ENCODE measurements at places on chromosomes 12 and 14. TPM values are rescaled to one million over a fixed set of nuclear protein-coding genes. Genes with fewer than 3 reads are reported as not detected.

DNA sequence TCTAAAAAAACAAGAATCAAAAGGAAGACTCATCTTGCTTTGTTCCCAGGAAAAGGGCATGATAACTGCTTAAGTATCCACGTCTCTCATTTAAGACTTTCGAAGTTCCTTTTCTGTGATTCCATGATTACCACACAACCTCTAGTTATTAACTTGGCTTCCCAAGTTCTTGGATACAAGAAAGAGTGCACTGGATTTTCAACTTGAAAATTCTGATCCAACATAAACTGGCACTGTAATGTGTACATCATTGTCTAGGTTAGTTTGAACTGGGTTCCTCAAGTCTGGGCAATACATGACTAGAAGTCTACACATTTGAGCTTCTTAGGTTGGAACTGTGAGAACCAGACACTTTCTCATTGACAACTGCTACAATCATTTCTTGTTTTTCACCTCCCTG lies 1.6 kb downstream of the KLHL28 start:
- peak; percentile 18 for DNase-seq

- DNase-seq: peak; percentile 77
Observed at GRCh38 chr14:51873221-51873893, 12.9 kb downstream of the GNG2 start.

ERGIC2 gene
- total RNA-seq: 54.4 TPM

DNA sequence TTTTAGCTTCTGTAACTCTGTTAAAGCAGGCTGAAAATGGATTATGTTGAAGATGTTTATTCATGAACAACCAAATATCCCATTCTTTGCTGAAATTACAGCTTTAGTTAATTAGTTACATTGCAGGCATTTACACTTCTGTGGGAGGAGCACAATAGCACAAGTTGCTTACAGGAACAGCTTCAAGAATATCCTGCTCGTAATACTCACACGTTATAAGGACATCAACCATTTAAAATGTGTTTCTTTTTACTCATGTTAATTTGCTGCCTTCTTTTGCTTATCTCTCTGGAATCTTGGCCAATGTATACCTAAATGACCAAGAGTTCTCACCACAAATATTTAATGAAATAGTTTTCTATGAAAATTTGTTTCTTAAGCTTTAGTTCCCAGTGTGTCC lies 305.2 kb upstream of the SYT1 start:
- DNase-seq: no peak

GRCh38 chr14:37089410-37089809 lies 83.0 kb downstream of the SLC25A21 start:
- no peak for DNase-seq

ADAMTS20 gene
- total RNA-seq: 4.6 TPM

GYS2 gene
- total RNA-seq: 0.48 TPM

DNA sequence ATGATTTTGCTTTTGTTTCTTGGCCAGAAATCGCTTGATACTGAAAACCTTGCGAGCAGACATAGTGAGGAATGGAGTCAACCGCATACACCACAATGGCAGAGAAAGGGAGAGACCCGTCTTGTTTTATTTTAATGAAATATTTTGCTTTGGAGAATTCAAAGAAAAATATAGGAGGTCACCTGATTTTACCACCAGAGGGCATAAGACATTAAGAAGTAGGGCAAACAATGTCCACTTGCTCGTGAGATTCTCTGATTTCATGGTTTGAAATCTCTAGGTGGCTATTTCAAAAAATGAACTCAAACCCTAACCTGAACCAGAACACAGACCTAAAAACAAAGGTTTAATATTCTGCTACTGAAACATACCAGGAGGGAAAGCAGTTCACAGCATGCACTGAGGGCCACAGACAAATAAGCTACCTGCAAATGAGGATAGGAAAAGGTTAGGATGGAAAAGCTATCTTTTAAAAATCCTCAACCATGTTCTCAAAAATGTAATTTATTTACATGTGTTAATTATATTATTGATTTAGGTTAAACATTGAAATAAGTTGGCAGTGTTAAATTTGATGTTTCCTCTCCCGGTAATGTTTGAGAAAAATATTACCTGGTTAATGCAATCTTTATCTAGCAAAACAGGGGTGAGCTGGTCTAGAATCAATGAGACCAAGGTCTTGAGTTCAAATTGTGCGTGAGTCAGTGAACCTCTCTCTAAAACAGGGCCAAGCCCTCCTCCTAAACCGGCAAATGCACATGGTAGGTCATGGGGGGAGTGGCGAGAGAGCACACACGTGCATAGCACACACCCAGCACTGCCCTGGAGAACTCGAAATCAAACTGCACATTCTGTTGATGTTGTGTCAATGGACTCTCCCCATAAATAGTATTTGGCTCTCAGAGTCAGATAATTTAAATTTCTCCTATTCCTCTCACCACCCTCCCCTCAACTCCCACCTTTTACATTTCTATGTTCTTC lies 12.5 kb downstream of the IFNG-AS1 start:
- DNase-seq: no peak

DNA sequence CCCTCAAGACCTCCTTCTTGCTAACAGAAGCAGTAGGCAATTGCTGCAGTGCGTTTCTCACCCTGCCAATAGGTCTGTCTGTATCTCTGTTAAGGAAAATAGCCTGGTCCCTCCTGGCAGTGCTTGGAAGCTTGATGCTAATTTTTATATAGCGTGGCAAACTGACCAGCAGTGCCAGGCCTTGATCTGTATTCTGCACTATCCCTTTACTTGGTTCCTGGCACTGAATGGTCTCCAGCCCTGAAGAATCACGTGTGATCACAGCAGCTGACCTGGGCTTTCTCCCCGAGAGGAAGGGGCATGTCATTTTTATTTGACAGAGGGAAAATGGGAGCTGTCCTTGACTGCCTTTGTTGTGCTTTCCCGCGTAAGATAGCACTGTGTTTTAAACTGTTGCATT lies 48.7 kb upstream of the TRAF3 start:
- DNase-seq: no peak

DNA sequence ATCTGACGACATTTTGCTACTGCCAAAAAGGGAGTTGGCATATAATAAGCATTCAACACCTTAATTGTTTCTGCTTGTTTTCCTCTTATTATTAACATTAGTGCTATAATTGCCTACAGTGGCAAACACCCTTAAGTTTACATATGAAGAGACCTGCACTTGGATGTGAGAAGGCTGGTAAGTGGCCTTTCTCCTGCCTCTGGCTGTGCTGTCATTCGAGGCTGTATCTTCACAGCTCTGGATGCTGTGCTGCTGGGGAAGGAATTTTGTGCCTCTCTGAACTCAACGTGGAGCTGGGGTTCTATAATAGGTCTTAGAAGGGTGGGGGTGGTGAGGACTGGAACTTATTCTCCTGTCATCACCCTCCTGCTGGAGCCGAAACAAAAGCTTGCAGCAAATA lies 385.9 kb downstream of the EMP1 start:
- no peak for DNase-seq

DNA sequence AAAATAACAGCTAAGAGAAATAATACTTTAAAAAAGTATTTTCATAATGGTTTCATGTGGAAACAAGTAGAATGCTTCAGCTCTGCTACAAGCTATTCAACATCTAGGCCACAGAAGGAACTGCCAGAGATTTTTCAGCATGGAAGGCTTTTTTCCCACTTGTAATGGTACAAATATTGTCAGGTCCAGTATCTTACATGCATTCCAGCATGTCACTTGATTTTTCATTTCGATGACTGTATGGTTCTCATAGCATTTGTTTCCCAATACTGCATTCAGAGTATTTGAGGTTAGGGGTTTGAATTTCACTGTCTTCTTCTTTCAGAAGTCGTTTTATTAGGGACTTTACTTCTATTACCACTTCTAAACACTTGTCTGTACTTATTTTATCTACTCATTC lies 1701.5 kb upstream of the FLRT2 start:
- no peak for DNase-seq

KRT71 gene
- not detected for total RNA-seq

- no peak for DNase-seq
Observed at GRCh38 chr12:104274811-104275210, 28.7 kb upstream of the EID3 start.

GRCh38 chr12:100266585-100266834 lies 369 bp downstream of the DEPDC4 start:
- DNase-seq: no peak

DNA sequence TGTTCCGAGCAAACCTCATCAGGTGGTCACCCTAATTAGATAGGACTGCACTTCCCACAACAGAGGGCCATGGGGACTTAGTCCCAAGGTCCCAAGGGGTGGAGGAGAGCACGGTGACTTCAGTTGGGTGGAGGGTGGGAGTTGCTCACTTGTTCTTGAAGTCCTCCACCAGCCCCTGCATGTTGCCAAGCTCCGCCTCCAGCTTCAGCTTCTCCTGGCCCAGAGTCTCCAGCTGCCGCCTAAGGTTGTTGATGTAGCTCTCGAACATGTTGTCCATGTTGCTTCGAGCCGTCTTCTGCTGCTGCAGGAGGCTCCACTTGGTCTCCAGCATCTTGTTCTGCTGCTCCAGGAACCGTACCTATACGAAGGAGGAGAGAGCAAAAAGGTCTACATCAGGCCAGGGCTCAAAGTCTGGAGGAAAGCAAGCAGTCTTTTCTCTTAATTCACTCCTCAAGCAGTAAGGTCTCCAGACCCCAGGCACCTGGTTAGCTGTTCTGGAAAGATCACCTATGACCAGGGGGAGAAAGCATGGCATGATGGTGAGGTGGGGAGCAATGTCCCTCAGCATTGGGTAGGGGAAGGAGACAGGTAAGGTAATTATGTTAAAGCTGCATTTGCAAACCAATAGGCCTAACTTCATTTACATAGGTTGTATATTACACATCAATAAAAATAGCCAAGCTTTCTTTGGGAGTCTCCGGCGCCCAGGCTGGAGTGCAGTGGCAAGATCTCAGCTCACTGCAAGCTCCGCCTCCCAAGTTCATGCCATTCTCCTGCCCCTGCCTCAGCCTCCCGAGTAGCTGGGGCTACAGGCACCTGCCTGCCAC lies 2.9 kb downstream of the KRT8 start:
- no peak for DNase-seq

GRCh38 chr14:74257078-74257940 lies 18.1 kb downstream of the VSX2 start:
- peak; percentile 15 for DNase-seq

DNA sequence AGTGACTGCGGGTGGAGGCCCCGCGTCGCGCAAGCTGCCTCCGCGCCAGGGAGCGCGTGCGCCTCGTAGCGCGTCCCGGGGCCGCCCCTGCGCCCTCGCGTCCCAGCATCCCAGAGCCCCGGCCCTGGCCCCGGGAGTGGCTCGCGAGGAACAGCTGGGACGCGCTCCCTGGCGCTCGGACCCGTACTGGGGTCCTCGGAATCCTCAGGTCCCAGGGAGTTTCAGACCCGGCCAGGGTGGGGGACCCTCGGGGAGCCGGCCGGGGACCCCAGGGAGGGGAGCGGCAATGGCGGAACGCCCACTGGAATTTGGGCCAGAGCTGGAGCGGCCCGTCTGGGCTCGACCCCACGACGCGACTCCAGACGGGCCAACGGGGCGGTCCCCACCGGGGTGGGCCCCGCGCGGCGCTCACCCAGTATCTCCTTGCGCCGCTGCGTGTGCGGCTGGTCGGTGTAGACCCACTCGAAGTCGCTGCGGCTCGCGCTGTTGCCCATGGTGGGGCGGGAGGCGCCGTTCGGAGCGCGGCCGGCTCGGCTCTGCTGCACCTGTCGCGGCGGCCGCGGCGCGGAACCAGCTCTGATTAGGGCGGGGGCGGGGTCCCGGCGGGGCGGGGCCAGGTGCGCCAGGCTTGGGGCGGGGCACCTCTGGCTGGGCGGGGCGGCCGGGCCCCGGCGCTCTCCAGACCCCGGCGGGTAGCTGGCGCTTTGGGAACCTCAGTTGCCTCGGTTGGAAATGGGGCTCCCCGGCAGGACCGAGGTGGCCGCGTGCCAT lies at the start of gene DEGS2:
DEGS2 (minus strand) TSS at position 552 of the 771 bp plus-strand sequence; CDS start at position 494, 58 bp downstream.
- no peak for DNase-seq

DNA sequence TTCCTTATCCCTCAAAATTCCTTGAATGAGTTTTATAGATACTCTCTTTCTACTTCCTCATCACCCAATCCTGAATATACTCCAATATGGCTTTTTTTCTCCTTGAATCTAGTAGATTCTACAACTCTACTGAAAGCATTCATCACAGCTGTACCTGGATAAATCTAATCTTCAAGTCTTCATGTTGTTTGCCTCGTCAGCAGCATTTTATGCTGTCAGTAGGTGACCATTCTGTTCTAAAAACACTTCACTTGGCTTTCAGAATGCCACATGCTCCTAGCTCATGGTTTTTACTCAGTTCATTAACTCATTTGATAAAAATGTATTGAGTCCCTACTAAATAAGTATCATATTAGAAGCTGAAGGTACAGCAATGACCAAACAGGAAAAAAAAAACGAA lies 113.3 kb downstream of the NOVA1 start:
- DNase-seq: no peak

TFCP2 gene
- total RNA-seq: 10.6 TPM

KLHL33 gene
- total RNA-seq: 6.3 TPM

GRCh38 chr14:104357689-104358527 lies 219.5 kb downstream of the KIF26A start:
- no peak for DNase-seq

DNA sequence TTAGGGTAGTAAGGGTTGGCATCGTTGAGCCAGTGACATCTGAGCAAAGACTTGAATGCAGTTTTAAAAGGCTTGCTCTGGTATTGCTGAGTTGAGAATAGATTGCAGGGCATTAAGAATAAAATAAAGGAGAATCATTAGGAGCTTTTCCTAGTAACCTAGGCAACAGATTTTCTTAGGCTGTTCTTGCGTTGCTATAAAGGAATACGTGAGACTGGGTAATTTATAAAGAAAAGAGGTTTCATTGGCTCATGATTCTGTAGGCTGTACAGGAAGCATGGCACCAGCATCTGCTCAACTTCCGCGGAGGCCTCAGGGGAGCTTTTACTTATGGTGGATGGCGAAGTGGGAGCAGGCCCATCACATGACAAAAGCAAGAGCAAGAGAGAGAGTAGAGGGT lies 97.4 kb downstream of the RAD51B start:
- DNase-seq: no peak

C12orf60 gene
- total RNA-seq: 3.6 TPM

DNA sequence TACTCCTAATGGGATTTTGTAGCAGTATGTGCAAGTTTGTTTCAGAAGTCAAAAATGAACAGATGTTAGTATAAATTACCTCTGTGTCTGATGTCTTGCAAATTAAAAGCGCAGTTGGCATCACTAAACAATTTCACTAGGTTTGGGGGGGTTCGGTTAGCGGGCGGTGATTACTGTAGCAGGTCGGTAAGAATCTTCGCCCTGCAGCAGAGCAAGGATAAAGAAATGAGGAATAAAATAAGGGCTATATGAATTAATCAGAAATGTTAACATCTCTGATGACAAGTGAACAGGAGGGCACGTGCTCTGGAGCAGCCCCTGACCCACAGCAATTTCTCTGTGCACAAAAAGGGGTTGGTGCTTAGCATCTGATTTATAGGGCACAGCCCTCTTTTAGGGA lies 43.6 kb upstream of the VSX2 start:
- no peak for DNase-seq

DNA sequence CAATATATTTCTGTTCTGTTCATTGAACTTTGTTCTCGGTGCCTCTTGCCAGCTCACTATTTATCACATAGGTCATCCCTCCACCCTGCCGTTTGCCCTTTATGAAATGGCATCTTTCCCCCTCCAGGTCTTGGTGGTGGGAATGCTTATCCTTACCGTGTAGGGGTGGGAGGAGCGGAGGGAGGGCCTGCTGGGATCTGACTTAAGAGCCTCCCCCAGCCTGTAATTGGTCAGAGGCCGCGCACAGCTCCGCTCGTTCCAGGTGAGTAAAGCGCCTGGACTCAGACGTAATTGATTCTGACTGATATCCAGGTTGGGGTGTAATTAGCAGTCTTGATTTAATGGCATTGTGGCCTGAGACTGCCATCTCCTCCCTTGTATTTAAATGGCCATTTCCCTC lies 185.3 kb downstream of the TSPAN9 start:
- DNase-seq: no peak

GRCh38 chr14:67765192-67765834 lies 51.1 kb downstream of the ZFYVE26 start:
- no peak for DNase-seq

KCNMB4 gene
- 7.9 TPM for total RNA-seq

SLC38A4 gene
- 22.1 TPM for total RNA-seq

Measured in umbilical cord (tissue), 2 donors.